ENCODE measurements at places on chromosomes 5 and 9.

GRCh38 chr5:124643336-124643735 is 103.1 kb downstream of the ZNF608 start:
- DNase-seq = no peak

GRCh38 chr5:112257976-112258375 is 161.1 kb downstream of the EPB41L4A start:
- DNase-seq = no peak

- no peak for DNase-seq
Measured at GRCh38 chr5:148922606-148923005, 96.2 kb downstream of the ADRB2 start.

GRCh38 chr9:110532908-110533665 is 46.5 kb downstream of the SVEP1 start:
- no peak for DNase-seq

GRCh38 chr5:168291964-168292785 is 730 bp downstream of the WWC1 start:
- no peak for DNase-seq

Measured in NCI-H1417 (cell line).